Natural killer cell treated with Interleukin-12 subunit alpha and Interleukin-12 subunit beta and Interleukin-15 and Interleukin-18, amount 100 ng/mL, for 72 hours (primary cell): ENCODE measurements at places on chromosomes 12 and 14. TPM values are rescaled to one million over a fixed set of nuclear protein-coding genes. Genes with fewer than 3 reads are reported as not detected.

DNA sequence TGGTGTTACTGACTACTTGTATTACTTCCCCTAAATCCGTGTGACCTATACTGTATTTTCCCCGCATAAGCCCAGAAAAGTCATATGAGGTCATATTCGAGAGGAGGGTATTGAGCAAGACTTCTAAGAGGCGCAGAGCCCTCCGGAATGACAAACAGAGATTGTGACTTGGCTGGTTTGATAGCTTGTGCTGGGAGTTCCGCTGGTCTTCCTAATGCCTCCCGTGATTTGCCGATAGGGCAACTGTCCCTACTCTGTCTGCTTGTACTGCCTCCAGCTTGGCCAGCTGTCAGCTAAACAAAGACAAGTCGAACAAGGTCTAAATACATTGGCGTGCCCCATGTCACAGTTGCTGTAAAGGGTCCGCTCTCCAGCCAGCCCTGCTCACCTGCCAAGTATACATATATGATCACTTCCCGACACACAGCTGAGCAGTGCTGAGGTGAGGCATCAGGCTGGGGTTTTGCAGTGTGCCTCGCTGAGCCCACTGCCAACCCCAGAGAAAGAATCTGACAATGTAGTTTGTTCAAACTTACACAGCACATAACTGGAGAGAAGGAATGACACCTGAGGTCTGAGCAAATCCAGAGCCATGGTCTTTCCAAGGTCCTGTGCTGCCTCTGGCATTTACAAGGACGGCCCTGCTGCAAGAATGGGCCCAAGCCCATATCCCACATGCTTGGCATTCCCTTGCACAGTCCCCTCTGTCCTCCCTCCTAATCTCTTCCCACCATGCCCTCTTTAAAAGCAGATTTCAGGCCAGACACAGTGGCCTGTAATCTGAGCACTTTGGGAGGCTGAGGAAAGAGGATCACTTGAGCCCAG is 23.7 kb downstream of the LGMN start:
- H3K4me3 ChIP-seq: no peak overlapping the region
- peaks cover 5% of the 10 kb centered on the region for H3K36me3 ChIP-seq
- peaks cover 17% of the 10 kb centered on the region for H3K27me3 ChIP-seq
- peaks cover 22% of the 10 kb centered on the region for H3K4me1 ChIP-seq
- no peak overlapping the region for H3K27ac ChIP-seq
- DNase-seq: no peak

DNA sequence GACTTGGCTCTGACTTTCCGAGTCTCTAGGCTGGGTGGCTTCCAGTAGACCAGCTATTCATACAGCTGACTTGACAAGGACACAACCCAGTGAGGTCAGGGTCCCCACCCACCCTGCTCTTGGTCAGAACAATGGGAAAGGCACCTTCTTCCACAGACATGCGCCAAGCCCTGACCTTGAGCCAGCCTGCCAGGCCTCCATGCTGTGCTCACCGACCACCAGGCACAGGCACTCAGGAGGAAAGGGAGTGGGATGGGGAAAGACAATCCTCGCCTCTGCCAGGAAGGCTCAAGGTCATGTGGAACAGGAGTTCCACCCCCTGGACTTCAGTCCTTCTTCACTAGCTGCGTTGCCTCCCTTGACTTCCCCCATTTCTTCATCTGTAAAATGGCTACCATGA is 31.4 kb downstream of the GALNT16 start:
- no peak for DNase-seq
- H3K36me3 ChIP-seq: no peaks in the 10 kb centered on the region
- H3K27me3 ChIP-seq: peaks cover 6% of the 10 kb centered on the region
- no peak overlapping the region for H3K4me3 ChIP-seq
- H3K27ac ChIP-seq: no peak overlapping the region

DNA sequence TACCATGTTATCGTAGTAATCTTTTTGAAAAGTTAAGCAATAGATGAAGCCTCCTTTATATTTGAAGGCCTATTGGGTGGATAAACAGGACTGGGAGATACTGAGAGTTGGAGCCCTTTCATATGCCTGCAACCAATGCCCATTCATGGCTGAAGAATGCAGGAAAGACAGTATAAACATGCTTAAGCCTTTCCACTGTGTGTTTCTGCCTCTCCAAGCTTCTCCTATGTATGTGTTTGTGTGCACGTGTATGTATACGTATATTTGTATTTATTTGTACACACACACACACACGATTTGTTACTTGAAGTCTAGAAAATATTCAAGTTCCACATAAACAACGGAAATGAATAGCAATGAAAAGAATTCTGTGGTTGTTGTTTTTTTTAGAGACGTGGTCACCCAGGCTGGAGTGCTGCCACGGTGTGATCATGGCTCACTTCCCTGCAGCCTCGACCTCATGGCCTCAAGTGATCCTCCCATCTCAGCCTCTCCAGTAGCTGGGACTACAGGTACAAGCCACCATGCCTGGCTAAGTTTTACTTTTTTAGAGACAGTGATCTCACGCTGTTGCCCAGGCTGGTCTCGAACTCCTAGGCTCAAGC is 1453.5 kb downstream of the AACS start:
- H3K4me1 ChIP-seq: no peaks in the 10 kb centered on the region
- no peak for DNase-seq

The CIROP gene
- total RNA-seq: not detected

The NEUROD4 gene
- total RNA-seq: not detected

The OTUB2 gene
- total RNA-seq: 0.22 TPM
